ENCODE measurements at places on chromosomes 6 and 20.

- DNase-seq, result peak; percentile 48
Measured at GRCh38 chr6:87742106-87742505, 40.1 kb upstream of the AKIRIN2 start.

DNA sequence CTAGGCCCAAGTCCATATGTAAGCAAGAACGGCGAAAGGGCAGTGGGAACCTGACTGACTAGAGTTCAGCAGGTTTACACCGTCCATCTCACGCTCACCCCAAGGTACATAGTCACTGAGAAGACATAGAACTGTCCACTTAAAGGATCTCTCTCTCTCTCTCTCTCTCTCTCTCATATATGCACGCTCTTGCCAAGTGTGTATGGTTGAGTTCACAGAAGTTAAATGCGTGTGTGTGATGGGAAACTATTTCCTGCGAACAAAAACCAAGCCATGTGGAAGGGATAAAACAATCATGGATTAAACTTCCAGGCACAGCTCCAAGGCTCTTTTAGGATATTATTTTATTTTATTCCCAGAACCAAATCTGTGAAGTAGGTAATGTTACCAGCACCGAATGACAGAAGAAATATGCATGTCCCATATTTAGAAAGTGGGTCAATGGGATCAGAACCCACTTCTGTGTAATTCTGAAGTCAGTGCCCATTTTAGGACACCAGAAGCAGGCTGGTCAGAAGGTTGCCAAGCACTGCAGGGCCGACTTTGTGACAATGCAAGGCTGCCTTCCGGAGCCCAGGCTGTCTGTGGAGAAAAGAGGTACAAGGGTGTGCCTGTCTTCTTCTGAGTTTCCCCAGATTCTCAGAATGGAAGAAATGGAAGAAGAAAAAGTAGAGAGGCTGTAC, 49.2 kb upstream of the MAP7 start:
- DNase-seq, result no peak

DNA sequence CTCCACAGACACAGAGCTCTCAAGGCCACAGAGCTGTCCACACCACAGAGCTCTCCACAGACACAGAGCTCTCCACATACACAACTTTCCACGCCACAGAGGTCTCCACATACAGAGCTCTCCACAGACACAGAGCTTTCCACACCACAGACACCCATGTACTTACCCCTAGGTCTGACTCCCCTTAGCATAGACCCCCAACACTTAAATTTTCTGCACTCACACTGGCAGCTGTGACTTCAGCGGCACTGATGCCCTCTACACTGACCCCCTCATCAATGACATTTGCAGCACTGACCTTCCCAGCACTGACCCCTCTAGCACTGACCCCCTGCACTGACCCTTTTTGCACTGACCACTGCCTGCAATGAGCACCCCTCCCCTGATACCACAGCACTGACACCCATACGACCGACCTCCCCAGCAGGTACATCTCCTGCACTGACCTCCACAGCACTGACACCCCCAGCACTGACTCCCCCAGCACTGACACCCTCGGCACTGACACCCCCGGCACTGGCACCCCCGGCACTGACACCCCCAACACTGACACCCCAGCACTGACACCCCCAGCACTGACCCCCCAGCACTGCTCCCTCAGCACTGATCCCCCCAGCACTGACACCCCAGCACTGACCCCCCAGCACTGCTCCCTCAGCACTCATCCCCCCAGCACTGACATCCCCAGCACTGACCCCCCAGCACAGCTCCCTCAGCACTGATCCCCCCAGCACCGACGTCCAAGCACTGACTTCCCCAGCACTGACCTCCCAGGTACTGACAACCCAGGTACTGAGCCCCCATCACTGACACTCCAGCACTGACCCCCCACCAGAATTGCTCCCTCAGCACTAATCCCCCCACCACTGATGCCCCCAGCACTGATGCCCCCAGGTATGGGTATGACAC, 56.5 kb downstream of the ERMARD start:
- DNase-seq, result no peak

DNA sequence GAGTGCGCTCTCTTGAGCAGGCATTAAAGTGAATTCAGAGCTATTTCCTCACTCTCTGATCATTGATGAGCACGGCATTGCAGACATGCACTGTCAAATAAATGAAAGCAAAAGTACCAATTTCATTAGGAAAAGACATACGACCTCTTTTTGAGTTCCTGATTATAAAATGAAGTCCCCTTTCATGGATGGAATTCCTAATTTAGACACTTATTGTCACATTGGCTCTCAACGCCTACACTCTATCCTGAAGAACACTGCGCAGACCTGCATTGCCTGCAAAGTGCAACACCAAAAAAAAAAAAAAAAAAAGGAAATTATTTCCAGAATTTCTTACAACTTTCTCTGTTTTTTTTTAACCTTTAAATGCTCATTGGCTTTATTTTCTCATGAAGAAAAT, 1.6 kb downstream of the ADGRB3 start:
- DNase-seq, result no peak

DNA sequence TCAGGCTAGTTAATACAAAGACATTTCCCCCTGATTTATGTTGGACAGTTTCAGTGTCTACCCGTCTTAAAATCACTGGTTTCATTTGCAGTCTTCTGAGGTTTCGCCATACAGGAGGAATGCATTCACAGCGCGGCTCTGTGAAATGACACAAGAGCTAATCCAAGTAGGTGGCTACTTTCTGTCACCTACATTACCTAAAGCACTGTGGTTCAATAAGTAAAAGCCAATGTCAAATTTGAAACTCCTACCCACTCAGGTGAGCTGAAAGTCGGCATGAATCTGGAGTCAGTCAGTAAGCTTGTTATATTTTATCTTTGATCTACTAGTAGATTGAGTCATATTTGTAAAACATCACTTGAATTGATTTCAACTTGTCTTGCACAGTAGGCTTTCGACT, 370.8 kb downstream of the LAMA2 start:
- DNase-seq, result no peak

GRCh38 chr20:1301031-1301529, 27.9 kb downstream of the SDCBP2 start:
- DNase-seq, result no peak

All from effector memory CD8-positive, alpha-beta T cell (primary cell).